ENCODE measurements at places on chromosomes 12 and 14. TPM values are rescaled to one million over a fixed set of nuclear protein-coding genes. Genes with fewer than 3 reads are reported as not detected.

KLHL33 gene
- total RNA-seq: 0.11 TPM

OR6C2 gene
- not detected for total RNA-seq

SDSL gene
- 7.5 TPM for total RNA-seq

SLC4A8 gene
- total RNA-seq: 7.2 TPM

NOS1 gene
- not detected for total RNA-seq
